ENCODE measurements at places on chromosomes 2 and 18.

GRCh38 chr2:24478243-24478642 lies 12.8 kb upstream of the NCOA1 start:
- no peak for DNase-seq

DNA sequence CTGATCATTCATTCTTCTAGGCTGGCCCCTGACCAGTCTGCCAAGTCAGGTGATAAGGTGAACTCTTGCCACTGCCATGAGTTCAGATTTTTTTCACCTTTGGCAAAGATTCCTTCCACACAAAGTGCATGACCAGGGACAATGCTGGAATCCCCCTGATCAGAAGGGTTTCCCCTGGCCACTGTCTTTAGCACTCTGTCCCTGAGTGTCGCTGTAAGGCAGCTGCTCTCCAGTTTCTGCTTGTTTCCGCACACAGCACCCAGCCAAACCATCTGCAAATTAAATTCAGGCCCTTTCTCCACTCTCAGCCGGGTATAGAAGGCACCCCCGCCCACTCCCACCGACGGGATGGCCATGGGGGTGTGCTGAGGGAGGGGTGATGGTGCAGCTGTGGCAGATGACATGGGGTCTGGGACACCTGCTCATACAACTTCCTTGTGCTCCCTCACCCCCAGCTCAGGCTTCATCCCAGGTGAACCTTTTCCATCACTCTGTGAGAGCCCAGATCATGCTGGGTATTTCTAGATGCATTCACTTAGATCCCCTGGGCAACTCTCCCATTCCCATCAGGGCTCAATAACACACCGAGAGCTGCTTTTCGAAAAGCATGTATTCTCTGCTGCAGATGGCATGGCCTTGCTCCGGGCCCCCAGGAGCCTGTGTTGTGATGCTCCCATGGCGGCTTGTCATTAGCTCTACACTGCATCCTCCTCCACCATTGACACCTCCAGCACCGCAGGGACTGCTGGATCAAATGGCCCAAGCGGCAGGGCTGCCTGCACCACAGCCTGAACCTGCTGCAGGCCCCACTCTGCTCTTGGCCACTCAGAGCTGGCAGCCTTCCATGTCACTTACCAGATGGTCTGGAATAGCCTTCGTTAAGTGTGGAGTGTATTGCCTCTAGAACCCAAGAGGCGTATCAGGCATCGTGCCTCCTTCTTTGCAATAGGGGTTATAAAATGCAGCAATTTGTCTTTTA lies 52.3 kb upstream of the ROCK2 start:
- no peak for DNase-seq

DNA sequence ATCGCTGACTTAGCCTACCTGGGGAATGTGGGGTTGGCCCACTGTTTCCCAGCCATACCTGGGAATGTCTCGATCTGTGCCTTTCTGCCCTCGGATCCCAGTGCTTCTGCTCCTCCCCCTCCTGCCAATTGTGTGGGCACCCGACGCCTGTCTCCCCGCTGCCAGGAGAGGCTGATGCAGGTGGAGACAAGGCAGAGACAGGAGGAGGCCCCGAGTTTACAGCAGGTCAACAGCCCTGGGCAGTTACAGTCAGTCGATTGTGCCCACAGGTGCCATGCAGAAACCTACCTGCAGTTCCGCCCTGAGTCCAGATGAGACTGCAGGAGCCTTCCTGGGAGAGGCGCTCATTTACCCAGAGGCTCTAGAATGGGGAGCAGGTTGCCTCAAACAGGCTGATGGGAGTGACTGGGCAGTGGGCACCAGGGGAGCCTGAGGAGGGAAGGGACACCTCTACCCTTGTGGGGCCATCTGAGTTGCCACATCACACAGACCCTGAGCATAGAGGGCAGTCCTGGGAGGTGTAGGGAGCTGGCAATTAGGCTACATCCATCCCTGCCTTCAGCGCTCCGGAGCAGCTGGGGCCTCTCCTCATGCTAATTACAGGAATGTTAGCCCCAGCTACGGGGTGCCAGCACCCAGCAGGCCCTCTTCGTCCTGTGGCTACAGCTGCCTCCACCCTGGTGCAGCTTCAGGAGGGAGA lies 300.1 kb downstream of the NDUFA10 start:
- DNase-seq: no peak

DNA sequence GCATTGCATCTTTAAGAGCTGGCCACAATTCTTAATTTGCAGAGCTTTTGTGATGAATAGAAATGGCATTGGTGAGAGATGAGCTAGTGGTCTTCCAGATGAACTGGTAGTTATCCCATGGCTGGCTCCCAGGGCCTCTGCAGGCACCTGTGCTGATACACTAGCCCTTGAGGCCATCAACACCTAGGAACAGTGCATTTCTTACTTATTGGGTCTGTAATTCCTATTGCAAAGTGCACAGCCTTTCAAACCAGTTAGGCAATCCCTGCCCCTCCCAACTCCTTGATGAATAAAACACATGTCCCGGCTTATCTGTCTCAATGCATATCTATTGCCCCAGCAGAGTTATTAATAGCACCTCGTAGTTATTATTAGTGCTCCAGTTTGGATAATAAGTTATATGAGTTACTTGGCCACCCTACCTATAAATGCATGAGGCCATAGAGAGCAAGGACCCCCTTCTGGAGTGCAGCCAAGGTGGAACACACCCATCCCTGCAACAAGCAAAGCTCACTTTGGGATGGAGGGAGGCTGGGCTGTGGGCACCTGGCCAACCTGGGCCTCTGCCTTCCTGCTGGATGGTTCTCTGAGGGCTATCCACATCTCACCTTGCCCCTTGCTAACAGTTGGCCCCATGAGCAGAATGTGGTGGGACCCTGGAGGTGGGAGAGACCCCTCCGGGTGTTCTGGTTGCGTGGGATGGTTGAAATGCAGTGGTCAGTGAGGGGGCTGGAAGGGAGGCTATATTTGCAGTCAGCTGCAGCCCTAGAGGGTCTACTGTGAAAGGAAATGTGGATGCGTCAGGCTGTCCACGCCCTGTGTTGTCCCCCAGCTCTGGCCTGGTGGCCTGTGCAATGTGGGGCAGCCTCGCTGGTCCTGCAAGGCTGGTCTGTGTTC lies 455.9 kb upstream of the HS6ST1 start:
- no peak for DNase-seq

GRCh38 chr2:236588932-236589592 lies 19.4 kb downstream of the ACKR3 start:
- DNase-seq: no peak

DNA sequence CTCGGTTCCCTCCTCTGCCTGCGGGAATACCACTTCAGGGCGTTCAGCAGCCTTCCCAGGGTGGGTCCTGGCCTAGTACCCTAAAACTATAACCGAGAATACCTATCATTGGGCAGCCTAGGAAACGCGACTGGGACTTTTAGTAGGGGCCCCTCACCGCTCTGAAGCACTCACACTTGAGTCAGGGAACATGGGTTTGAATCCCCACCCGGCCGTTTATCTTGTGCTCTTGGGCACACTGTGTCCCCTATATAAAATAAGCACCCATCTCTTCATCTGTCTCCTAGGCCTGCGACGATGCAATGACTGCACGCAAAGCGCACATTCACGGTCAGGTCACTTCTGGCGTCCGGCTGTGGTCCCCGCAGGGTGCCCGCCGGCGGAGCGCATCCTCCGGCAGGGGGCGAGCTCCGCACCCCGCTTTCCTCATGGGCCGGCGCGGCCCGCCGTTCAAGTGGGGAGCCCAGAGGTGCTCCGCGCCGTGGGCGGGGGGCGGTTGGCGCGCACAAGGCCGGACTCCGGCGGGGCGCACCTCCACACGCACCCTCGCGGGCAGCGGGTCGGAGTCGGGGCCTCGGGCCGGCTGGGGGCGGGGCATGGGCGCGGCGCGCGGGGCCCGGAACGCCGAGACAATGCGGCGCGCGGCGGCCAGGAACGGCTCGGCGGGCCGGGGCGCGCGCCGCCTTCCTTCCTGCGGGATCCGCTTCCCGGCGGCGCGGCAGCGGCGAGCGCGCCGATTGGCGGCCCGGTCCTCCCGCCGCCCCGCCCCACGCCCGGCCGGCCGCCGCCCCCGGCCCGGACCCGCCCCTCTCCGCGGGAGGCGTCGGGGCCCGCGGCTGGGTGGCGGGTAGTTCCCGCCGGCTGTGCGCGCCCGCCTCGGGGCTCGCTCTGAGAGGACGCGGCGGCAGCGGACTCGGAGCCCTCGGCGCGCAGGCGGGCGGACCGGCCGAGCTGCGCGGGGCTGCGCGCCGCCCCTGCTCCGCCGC lies at the start of gene ASAP2:
Gene ASAP2, plus strand, starts transcription at position 850 of the 986 bp plus-strand sequence. CDS start 293 bp downstream, outside the sequence.
- DNase-seq: peak; percentile 74

DNA sequence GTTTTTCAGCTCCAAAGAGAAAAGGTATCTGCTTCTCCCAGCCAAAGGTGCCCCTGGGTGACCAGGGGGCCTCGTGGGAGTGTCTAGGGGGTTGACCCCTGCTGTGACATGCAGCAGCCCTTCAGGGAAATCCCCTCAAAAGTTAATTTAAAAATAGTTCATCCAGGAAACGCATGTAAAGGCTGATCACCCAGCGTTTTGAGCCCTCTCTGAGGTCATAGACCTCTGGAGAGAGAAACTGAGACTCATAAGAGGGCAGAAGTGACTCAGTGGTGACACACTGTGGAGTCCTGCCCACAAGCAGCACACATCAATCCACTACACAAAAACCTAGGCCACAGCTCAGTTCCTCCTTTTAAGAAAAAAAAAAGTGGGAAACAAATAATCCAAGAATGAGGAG lies 11.9 kb downstream of the GAL3ST2 start:
- DNase-seq: no peak

- DNase-seq: no peak
Observed at GRCh38 chr2:226187156-226187555, 612.5 kb downstream of the IRS1 start.

GRCh38 chr18:35406666-35407065 lies 29.5 kb upstream of the ZNF396 start:
- DNase-seq: no peak

DNA sequence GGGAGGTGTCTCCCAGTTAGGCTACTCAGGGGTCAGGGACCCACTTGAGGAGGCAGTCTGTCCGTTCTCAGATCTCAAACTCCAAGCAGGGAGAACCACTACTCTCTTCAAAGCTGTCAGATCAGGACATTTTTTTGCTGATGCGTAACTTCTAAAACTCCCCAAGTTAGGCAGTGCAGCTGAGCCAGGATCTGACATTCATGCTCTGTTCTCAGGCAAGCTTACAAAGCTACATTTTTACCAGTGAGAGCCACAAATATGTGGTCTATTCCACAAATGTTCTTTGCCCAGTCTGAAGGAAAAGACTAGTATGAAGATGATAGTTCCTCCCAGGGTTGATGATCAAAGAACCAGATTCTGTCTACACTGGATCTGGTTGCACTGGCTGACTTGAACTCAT lies 184.1 kb downstream of the MTCL1 start:
- no peak for DNase-seq

DNA sequence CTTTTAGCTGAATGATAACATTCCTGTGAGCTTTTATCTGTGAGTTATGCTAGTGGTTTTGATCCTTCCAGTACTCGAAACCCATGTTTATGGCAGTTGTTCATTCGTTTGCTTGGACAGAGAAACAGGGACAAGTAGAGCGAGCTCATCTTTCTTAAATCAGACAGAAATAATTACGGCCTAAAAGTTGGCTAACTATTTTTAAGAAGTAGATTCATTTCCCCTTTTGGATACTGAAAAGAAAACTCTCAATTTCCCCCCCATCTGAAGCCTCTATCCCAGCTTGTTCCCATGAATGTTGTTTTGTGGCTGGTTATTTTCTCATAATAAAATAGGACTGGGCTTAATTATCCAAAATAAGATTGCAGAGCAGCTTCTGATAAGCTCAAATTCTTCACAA lies 67.1 kb downstream of the ANTXR1 start:
- DNase-seq: no peak

DNA sequence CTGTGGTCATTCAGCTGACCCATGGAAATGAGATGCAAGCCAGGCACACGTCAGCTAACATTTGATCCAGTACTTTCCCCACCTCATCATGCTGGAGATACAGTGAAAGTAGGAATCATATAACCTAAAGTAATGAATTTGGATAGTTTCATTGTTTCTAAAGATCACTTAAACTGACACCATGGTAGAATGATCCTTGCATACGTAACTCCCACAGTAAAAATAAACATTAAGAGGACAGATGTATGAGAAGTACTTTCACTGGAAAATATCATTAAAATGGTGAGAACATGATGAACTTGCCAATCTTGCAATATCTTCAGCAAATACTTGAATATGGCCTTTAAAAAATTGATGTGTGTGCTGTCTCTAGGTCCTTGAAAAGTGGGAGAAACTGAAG lies 85.4 kb downstream of the MAIP1 start:
- no peak for DNase-seq

DNA sequence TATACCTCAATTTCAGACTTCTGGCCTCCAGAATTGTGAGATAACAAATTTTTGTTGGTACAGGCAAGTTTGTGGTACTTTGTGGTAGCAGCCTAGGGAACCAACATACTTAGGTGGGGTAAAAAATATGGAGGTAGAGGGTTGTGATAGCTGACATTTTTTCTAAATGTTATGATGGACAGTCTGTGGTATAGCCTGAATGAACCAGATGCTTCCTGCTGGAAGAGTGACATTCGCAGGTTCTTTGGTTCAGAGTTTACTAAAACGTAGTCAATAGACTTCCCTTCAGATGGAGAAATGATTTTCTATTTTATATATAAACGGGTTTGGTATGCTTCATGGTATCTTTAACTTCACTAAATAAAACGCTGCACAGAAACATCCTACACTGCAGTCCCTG lies 42.8 kb downstream of the PMAIP1 start:
- DNase-seq: no peak

- DNase-seq: no peak
Observed at GRCh38 chr18:12960853-12961397, 13.1 kb downstream of the SEH1L start.

DNA sequence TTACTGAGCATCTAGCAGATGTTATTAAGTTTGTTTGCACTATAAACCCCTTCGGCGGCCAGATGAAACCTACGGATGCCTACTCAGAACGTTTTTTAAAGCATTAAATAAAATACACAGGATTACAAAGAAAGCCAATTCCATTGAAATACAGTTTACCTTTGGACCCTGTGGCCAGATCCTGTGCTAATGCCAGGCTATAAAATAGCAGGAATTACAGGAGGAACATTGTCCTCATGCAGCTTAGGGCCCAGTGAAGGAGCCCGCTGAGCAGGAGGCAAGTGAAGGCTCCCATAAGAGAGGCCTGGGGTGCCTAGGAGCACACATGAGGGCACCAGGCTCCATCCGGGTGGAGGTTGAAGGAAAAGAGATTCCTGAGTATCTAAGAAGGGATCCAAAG lies 310.4 kb downstream of the MTX2 start:
- no peak for DNase-seq

DNA sequence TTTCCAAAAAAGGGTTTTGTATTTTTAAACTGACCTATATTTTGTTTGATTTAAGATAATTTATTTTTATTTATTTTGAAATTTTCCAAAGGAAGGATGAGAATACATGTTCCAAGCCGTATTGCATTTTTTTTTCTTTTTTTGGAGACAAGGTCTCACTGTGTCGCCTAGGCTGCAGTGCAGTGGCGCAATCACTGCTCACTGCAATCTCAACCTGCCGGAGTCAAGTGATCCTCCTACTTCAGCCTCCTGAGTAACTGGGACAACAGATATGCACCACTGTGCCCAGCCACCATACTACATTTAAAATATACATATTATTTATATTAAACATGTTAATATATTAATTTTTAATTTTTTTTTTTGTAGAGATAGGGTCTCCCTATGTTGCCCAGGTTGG lies 15.0 kb downstream of the GEN1 start:
- no peak for DNase-seq
